CD8-positive, alpha-beta T cell (primary cell): ENCODE measurements at places on chromosomes 7 and 10. TPM values are rescaled to one million over a fixed set of nuclear protein-coding genes. Genes with fewer than 3 reads are reported as not detected.

GRCh38 chr10:13139676-13140075 lies 21.7 kb upstream of the MCM10 start:
- DNase-seq, result no peak

- DNase-seq, result no peak
Observed at GRCh38 chr10:54094321-54094720, 706.7 kb downstream of the PCDH15 start.

PLEKHS1 gene
- total RNA-seq, result not detected

DNA sequence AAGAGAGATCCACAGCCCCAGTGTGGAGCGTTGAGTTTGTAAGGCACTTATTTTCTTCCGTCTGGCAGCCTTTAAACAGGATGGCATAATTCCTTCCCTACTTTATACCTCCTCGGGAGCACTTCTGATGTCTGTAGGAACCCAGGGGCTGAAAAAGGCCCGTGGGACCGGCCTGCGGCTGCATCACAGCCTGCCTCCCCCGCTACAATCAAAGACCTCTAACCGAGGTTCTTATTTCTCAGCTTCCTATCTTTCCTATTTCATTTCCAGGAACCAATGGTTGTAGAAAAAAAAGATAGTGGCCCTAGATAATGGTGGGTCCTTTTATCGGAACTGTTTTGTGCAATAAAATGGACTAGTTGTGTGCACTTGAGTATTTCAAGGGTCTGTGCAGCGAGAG lies 4.1 kb upstream of the CTBP2 start:
- DNase-seq, result no peak

DNA sequence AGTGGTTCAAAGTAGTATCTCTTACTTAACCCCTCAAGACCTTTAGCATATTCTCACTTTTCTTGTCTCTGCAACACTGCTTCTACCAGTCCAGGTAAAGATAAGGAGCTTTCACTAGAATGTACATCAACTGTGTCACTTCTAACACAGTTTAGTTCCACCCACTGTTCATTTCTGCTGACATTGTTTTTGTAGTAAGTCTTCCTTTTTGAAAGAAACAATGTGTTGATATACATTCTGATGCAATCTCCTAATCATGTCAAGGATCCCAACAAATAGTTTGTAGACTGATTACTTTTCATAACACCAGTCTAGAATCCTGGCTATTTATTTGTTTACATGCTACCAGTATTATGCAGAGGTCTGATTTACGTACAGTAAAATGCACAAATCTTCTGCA lies 47.5 kb downstream of the CCSER2 start:
- no peak for DNase-seq
